ENCODE measurements at places on chromosomes 7 and 10.

- no peak for DNase-seq
These were observed 26.0 kb downstream of the PTPRN2 start for GRCh38 chr7:158561659-158562058.

- DNase-seq = no peak
These were observed 18.1 kb downstream of the GARS1 start for GRCh38 chr7:30612658-30613265.

- DNase-seq = no peak
These were observed 568 bp downstream of the PRSS2 start for GRCh38 chr7:142771353-142771723.

DNA sequence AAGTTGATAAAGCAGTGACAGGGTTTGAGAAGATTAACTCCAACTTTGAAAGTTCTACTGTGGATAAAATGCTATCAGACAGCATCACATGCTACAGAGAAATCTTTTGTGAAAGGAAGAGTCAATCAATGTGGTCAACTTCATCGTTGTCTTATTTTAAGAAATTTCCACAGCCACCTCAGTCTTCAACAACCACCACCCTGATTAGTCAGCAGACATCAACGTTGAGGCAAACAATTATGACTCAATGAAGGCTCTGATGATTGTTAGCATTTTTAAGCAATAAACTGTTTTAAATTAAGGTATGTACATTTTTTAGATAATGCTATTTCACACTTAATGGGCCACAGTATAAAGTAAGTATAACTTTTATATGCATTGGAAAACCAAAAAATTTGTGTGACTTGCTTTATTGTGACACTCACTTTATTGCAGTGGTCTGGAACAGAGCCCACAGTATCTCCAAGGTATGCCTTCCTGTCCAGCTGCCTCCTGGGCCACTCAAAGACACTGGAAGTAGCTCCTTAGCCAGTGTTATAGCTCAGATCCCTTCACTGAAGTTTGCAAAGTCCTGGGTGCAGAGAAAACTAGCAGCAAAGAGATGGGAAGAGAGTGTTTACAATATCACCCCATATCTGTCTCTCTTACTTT is 293.1 kb downstream of the ARHGAP12 start:
- DNase-seq = no peak

- no peak for DNase-seq
These were observed 219.3 kb downstream of the WDR11 start for GRCh38 chr10:121070275-121071070.

GRCh38 chr7:15681186-15681585 is 5.3 kb downstream of the MEOX2 start:
- no peak for DNase-seq

DNA sequence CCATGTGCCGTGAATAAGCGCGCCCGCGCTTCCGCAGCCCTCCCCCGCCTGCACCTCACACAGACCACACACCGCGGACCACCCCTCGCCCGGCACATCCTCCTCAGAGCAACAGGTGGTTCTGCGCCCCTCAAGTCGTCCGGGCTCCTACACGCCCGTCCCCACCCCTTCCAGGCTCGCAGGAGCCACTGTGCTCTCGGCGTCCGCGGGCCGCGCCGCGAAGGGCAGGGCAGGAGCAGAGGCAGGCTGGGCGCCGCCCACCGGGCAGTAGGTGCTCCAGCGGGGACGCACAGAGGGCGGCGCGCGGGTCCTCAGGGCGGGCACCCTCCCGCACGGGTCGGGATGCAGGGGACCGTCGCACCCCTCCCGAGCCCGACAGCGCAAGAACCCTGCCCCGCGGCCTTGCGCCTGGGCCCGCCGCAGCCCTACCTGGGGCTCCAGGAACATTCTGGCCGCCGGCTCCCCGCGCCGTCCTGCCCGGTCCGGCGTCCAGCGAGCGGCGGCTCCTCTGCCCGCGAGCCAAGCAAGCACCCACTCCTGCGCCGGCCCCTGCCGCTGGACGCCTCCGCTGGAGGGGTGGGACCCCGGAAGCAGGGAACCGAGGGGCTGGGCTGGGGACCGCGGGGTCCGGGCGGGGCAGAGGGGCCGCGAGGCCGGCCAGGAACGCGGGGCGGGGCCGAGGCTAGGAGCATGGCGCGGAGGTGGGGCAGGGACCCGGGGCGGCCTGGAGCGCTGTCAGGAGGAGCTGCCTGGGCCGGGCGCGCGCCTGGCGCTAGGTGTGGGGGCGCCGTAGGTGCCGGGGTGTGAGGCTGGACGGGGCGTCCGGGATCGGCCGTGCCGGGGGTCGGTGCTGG is 37.4 kb downstream of the RASGEF1A start:
- DNase-seq = peak; percentile 7

- no peak for DNase-seq
These were observed 19.9 kb upstream of the ATOH7 start for GRCh38 chr10:68251625-68252495.

DNA sequence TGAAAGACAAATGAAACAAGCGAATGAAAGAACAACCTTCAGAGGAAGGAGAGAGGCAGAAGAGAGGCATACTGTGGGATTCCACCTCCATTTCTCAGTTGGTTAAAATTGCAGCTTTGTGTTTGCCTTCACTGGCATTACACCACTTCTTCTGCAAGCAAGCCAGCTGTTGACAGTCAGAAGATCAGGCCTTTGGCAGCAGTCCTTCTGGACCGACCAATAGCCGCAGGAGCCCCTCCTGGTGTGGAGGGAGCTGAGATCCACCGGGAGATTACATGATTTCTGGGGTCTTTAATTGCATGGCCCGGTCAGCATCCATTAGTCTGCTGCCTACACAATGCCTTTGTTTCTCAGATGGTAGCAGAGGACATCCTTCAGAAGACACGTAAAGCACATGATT is 206.7 kb downstream of the ADAM12 start:
- DNase-seq = no peak

- DNase-seq = no peak
These were observed 79.7 kb upstream of the KCNMA1 start for GRCh38 chr10:77717336-77717735.

- no peak for DNase-seq
These were observed 385.8 kb upstream of the KLF6 start for GRCh38 chr10:4170633-4171314.

- DNase-seq = no peak
These were observed 363.8 kb upstream of the SHH start for GRCh38 chr7:156176039-156176438.

GRCh38 chr10:125149036-125149679 is 11.2 kb downstream of the CTBP2 start:
- DNase-seq = peak; percentile 59

- no peak for DNase-seq
These were observed 98.0 kb downstream of the KAT6B start for GRCh38 chr10:74924251-74924963.

GRCh38 chr7:1137517-1138167 is 22.4 kb downstream of the ZFAND2A start:
- no peak for DNase-seq

DNA sequence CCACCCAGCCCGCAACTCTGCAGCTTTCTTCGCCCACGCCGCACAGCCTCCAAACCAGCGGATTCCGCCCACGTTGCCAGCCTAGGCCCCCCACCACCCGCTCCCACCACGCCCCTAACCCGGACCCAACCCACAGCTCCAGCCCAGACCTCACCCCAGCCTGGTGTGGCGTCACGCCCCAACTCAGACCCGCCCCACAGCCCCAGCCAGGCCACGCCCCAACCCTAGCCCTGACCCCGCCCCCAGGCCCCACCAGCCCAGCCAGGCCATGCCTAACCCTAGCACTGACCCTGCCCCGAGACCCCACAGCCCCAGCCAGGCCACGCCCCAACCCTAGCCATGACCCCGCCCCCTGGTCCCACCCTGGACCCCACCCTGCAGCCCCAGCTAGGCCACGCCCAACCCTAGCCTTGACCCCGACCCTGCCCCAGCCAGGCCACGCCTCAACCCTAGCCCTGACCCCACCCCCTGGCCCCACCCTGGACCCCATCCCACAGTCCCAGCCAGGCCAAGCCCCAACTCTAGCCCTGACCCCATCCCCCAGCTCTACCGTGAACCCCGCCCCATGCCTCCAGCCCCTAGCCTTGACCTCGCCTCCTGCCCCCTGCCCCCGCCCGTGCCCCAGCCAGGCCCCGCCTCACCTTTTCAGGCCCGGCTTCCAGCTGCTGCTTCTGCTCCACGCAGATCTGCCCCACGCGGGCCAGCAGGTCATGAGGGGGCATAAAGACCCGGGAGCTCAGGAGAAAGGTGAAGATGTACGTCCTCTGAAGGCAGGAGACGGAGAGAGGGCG is 64.0 kb downstream of the RASGEF1A start:
- peak; percentile 59 for DNase-seq

- DNase-seq = no peak
These were observed 41.2 kb downstream of the TNRC18 start for GRCh38 chr7:5382281-5382892.

GRCh38 chr7:4154882-4155535 is 527.1 kb upstream of the FOXK1 start:
- no peak for DNase-seq
